RWPE1 (cell line): ENCODE measurements at places on chromosomes 3 and 15.

DNA sequence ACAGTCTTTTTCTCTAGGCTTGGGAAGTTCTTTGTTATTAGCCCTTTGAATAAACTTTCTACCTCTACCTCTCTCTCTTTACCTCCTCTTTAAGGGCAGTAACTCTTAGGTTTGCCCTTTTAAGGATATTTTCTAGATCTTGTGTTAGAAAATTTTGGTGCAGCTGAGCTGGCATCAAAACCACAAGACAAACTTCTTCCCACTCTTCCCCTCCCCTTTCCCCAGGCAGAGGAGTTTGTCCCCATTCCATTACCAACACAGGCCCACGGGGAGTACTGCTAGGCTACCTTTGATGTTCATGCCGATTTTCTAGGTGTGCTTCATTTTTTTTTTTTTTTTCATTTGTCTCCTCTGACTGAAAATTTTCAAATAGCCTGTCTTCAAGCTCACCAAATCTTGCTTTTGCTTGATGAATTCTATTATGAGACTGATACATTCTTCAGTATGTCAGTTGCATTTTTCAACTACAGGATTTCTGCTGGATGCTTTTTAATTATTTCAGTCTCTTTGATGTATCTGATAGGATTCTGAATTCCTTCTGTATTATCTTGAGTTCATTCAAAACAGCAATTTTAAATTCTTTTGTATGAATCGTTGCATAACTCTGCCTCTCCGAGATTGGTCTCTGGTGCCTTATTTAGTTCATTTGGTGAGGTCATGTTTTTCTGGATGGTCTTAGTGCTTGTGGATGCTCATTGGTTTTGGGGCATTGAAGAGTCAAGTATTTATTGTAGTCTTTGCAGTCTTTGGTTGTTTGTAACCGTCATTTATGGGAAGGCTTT lies 112.0 kb downstream of the UBE2E2 start:
- no peak for DNase-seq

- DNase-seq: no peak
These were observed 121.7 kb downstream of the PLD1 start for GRCh38 chr3:171688593-171688992.

- DNase-seq: no peak
These were observed 24.1 kb downstream of the CCNL1 start for GRCh38 chr3:157135671-157136396.

GRCh38 chr3:134766290-134766689 lies 28.8 kb upstream of the EPHB1 start:
- DNase-seq: no peak

DNA sequence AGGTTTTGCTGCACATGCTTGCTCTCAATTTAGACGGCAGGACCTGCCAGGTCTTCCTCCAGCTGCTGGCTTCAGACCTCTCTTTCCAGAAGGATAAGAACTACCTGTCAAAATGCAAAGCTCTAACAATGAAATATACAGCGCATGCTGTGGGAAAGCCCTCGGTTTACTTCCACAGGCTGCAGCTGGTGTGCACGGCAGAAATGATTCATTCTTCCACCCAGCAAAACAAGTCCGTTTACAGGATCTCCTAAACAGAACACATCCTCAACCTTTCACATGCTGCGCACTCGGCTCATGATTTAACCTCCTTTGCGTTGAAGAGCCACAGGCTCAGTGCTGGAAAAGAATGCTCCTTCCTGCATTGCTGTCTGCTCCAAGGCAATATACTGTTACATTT lies 92.4 kb upstream of the WNT5A start:
- no peak for DNase-seq

GRCh38 chr3:189588070-189588469 lies 43.1 kb upstream of the TP63 start:
- DNase-seq: no peak

GRCh38 chr3:110027446-110028080 lies 690.2 kb upstream of the DPPA4 start:
- DNase-seq: peak; percentile 18

DNA sequence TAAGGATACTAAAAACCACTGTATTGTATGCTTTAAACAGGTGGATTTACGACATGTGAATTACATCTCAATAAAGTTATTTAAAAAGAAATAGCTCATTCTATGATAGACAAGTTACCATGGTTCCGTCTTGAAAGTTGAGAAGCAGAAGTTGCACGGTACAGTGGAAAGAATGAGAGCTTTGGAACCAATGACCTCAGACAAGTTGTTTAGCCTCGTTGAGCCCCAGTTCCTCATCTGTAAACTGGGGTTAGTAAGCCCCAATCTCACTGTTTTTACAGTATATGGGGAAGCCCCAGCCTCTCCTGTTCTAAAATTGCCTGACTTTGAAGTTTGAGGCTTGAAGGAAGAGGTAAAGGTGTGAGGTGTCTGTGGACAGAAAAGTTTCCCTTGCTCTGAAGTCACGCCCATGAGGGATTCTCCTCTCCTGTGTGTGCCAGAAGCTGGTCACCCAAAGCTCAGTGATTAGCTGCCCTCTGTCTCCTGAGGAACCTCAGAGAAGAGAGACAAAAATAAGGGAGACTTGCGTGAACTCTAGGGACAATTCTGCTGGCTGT lies 10.0 kb downstream of the CRYGS start:
- no peak for DNase-seq

GRCh38 chr15:68414206-68414555 lies 17.8 kb downstream of the ITGA11 start:
- DNase-seq: no peak

DNA sequence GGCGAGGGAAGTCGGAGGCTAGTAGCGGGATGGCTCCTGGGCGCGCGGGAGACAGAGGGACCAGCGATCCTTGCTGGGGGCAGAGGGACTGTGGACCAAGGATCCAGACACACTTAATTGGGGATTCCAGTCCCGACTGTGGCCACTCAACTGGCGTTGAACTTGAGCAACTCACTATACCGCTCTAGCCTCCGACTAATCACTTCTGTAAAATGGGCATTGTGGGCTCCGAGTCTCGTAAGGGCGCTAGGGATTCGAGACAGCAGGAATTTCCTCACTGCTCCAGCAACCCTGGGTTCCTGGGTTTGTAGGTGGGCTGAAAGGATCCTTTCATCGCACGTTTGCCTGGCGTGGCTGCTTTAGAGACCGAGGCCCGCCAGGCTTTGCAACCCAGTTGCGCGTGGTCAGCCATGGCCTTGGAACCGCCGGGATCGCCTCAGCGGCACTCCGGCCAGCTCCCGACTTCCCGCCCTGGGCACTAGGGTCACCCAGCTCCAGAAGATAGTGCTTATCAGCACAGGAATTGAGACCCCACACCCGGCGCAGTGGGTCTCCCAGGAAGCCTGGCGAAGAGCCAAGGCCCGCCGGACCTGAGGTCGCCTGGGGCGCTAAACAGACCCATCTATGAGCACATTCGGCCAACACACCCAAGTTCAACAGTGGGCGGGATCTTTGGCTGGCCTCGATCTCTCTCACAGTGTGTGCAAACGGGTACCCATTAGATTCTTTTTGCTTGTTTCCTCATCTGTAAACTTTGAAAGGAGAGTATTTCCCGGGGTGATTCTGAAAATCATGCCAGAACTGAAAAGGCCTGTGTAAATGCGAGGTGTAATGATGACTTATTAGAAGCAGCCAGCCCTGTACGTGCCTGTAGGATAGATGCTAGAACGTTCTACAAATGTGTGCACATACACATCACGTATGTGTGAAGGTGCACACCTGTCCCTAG lies 9.9 kb downstream of the FOXL2 start:
- no peak for DNase-seq

DNA sequence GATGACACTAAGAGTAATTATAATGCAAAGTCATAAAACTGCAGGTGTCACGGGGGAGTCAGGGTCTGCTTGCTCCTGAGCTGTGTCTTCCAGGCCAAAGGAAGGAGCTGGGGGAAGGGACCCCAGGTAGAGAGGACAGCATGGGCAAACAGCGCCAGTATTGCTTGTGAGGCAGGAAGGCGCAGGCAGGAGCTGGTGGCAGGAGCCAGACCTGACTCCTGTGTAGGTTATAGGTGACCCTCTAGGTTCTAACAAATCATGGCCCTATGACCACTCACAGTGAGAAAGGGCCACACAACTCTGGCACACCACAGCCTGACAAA lies 1.9 kb downstream of the CISH start:
- DNase-seq: no peak

DNA sequence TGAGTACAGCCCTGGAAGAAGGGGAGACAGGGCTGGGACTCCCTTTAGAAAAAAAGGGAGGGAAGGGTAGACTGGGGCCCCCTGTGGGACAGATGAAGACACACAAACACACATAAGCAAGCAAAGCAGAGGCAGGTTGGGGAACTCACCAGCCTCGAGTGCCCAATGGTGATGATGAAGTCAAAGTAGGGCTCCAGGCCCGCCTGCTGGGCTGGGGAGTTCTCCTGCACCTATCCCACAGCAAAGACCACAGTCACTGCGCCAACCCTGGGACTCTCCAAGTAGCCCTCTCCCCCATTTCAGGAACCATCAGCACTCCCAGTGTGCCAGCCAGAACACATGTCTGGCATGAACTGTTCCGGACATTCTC lies 4.1 kb downstream of the GORASP1 start:
- no peak for DNase-seq

- no peak for DNase-seq
These were observed 56.8 kb downstream of the PLXNA1 start for GRCh38 chr3:127039719-127040118.

- no peak for DNase-seq
These were observed 6.8 kb downstream of the CSTA start for GRCh38 chr3:122331886-122332285.

DNA sequence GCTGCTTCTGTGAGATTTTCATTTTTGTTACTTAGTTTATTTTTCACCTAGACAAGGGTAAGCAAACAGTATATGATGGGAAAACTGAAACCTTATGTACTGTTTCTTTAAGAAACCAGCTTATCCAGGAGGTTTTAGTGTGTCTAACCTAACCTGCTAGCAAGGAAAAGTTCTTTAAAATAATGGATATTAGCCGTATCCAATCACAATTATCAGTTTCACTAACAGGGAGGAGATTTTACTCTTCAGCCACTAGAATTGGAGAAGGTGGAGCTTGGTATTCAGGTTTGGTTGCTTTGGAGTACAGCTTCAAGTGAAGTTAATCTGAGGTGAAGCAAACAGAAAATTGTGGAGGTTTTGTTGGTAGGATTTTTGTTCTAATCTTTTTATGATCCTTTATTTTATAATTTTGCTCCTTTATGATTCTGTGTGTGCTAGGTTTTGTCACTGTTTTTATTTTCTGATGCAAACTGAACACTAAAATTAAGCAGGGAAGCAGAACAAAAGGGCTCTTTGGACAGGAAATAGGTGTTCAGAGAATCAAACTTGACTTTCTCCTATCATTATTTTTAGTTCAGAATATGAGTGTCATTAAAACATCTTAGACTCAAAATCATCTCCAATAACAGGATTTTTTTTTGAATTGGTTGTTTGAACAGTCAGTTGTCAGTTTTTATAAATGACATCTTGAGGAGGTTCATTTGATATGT lies 13.0 kb downstream of the ZFAND6 start:
- peak; percentile 76 for DNase-seq

DNA sequence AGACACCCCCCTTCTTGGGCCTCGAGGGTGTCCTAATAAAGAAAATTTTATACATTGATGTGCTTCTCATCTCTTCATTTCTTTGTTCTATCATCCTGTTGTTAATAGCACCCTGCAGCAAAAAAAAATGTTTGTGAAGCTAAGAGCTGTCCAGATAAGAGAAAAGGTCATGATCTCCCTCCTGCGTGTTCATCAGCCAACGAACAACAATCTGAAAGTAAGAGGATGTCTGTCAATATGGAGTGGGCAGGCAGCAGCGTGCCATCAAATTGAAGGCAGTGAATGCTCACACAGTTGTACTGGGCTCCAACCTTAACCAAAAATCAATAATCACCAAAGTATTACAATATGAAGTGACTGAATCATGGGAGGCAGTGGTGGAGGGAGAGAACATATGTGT lies 418.6 kb upstream of the ONECUT1 start:
- DNase-seq: no peak

DNA sequence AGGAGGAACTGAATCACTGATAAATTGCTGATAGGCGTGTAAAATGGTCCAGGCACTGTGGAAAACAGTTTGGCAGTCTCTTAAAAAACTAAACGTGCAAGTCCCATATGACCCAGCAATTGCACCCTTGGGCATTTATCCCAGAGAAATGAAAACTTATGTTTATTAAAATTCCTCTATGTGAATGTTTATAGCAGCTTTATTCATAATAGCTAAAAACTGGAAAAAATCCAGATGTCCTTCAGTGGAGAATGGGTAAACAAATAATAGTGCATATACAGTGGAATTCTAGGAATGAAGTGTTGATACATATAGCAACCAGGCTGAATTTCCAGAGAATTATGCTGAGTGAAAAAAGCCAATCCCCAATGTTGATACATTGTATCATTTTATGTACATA lies 482.2 kb upstream of the PDZRN3 start:
- no peak for DNase-seq

GRCh38 chr3:188296761-188297612 lies 143.0 kb downstream of the LPP start:
- peak; percentile 42 for DNase-seq

DNA sequence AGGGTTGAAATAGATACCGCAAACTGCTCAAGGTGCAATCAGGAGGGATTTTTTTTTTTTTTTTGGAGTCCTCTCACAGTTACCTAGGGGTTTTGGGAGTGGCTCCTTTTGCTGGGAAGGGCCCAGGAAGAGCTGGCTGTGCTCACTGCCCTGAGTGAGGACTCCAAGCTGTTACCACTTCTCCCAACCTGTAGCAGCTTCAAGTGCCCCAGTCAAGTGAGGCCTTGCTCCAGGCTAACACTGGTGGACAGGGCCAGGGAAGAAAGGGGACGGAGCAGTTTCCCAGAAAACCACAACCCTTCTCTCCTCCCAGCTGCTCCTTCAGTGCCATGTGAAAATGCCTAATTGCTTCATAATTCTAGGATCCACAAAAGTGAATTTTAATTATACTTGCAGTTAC lies 274.3 kb downstream of the SUCLG2 start:
- DNase-seq: no peak

DNA sequence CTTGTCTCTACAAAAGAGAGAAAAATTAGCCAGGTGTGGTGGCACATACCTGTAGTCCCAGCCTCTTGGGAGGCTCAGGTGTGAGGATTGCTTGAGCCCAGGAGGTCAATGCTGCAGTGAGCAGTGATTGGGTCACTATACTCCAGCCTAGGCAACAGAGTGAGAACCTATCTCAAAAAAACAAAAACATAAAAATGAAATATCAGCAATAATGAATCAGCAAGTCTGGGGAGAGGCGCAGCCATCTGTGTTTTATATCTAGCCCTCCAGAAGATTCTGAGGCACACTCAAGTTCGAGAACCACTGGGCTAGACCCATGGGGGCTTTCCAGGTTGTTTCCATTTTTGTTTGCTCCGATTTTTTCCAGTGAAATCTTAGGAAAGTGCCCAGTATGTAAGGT lies 88.1 kb upstream of the BCL6 start:
- no peak for DNase-seq

DNA sequence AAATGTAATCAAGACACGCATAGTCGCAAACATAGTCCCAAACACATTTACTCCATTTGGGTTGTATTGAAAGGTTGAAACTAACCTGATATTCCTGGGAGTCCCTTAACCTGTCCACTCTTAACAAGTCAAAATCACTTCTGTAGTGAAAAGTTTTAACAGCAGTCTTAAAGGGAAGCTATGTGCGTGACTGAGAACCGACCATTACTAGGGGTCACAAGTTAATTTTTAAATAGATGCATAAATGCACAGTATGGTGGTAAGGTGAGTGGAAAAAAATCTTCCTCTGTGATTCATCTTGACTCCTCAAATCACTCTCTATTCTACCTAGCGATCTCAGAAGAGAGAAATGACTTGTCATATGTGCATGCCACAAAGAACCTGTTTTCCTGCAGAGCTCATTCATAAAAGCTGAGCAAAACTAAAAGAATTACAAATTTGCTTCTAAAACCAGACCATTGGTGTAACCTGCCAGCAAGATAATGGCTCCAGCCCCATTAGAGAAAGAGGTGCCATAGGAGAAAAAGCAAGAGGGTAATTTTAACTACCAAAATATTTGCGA lies 4.8 kb downstream of the GPR15 start:
- no peak for DNase-seq
